ENCODE measurements at places on chromosomes 2 and 18.

- peak; percentile 58 for DNase-seq
Measured at GRCh38 chr2:27582695-27583389, at the start of gene ZNF512. ZNF512 (plus strand) TSS chr2:27583042; CDS start chr2:27583113, 71 bp downstream.

DNA sequence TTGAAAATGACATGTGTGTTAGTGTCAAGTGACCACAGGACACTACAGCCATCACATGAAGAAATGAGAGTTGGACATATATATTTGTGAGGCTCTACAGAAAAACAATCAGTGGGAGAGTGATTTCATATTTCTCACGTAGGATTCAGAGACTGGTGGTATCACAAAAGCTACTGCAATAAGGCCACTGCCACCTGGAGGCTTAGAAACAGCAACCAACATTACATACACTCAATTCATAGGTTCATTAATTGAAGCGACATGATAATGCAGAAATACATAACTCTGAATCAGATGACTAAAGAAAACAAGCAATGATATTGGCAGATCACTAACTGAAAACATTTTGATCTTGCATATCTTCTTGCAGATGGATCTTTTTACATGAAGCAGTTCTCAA is 248.1 kb upstream of the KLHL14 start:
- DNase-seq = no peak

DNA sequence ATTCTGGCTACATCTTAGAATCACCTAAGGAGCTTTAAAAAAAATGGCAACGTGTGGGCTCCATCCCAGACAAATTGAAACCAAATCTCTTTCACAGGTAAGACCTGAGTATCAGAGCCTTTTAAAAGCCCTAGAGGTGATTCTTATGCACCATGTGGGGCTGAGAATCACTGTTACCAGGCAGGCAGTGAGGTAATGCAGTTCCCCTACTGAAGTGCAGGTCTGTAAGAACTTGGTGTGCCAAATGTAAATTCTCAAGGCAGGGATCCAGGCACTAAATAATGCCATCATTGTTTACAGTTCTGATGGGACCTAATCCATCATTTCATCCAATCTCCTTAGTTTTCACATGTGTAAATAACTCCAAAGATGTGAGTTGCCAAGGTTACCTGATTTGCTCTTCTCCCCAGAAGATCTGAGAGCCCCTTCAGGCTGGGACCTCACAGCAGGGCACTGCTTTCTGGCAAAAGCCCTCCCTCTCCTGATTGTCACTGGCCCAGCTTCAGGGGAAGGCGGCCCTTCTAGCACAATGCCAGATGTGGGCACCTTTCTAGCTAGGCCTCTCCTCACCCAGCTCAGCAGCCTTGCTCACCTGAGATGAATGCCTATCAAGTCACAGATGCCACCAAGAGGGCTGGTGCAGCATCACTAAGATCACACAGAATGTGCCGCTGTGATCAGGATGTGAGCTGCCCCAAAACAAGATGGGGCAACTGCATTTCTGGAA is 73.6 kb upstream of the RGPD5 start:
- no peak for DNase-seq

- DNase-seq = no peak
Measured at GRCh38 chr2:222212571-222212970, 86.2 kb downstream of the PAX3 start.

DNA sequence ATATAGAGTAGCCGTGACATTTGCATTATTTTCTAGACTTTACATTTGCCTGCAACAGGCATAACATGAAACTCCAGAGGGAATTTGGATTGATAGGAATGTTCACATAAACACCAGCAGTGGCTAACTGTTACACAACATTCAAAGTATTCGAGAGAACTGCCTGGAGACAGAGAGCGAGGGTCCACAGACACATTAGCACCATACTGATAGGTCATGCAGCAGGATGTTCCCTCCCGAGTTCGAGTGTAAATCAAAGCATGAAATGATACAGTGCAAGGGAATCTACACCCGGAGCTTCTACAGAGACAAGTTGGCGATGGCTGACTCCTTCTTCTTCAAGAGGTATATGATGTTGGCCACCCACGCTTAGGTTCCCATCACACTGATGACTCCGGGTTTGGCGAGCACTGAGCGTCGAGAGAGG is 89.5 kb downstream of the COL6A3 start:
- DNase-seq = peak; percentile 65

- DNase-seq = no peak
Measured at GRCh38 chr18:27899893-27900292, 277.0 kb downstream of the CDH2 start.

DNA sequence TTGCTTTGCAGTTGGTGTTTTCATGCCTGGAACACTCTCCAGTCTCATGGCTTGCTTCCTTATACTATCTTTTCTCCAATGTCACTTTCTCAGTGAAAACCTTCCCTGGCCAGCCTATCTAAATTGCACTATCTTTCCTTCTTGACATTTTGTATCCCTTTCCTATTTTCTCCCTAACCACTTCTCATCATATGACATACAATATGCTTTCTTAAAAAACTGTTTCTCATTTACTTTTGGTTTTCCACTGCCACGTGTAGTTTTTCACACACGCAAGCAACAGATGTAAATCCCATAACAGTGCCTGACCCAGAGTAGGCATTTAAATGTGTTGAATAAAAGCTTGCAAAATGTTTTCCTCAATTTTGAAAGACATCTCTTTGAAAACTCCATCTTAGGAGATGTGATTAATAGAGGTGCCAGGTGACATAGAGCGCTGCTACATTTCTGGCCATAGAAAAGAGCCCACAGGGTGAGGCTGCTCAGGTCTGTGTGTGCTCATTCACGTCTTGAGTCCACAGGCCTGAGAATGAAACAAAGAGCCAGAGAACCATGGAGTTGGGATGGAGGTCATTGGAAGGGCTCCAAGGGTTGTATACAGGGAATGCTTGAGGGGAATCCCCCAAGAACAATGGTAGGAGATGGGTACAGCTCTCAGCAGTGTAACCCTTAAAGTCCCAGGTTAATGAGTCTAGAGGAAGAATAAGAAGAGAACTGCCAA is 12.7 kb downstream of the ZNF24 start:
- DNase-seq = no peak

DNA sequence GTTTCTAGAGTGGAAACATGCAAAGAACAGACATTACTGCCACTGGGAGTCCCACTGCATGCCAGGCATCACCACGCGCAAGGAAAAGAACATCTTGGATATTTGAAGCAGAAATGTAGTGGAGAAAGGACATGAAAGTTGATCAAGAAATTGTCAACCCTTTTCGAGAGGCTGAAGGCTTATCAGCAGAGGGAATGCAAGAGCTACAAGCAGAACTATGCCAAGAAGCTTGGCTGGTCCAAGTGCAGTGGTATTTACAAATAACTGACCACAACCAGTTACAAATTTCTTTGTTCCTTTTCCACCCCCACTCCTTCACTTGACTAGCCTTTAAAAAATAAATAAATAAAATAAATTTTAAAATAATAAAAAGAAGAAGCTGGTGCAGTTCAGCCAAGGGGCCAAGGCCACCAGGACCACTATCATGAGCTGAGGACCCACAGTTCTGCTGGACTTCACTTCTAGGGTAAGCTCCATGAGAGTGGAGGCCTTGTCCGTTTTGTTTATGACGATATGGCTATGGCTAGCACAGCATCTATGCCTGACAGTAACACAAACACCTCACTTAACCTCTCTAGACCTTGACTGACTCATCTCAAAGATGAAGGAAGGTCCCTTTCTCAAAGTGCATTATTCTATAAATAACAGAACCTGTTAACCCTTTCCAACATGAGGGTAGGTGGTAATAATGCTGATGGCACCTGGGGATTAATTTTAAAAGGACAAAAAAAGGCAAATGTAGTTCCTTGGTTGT is 20.9 kb downstream of the MARCHF4 start:
- no peak for DNase-seq

DNA sequence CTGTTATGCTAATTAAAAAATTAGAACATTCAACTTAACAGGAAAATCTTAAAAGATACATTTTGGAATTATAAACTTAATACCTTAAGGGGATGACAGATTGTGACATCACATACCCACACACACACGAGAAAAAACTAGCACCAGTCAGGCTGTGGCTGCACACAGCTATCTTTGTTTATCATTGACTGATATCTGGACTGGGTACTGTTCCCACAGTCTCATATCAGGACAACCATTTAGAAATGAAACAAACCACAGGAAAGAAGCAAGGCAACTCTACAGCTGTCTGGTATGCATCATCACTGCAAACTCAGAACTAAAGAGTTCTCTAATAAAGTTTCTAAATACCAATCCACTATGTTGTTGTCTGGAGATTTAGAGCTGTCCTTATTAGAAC is 210.9 kb upstream of the SMAD7 start:
- peak; percentile 39 for DNase-seq

DNA sequence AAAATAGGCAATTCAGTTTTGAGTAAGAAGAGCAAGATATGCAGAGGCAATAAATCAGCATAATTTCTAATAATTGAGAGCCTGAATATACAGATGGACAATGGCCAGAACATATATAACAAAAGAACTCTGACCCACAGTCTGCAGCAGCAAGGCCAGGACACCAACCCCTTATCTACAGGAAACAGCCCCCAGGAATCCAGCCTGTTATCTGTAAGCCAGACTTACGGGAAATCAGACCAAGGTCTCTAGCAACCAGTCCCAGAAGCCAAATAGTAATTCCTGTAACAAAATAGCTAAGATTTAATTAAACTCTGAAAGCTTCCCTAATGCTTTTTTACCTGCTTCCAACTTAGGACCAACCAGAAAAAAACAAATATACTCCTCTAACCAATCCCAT is 434.5 kb upstream of the GYPC start:
- no peak for DNase-seq

- no peak for DNase-seq
Measured at GRCh38 chr2:191036363-191036762, 22.4 kb upstream of the STAT1 start.

DNA sequence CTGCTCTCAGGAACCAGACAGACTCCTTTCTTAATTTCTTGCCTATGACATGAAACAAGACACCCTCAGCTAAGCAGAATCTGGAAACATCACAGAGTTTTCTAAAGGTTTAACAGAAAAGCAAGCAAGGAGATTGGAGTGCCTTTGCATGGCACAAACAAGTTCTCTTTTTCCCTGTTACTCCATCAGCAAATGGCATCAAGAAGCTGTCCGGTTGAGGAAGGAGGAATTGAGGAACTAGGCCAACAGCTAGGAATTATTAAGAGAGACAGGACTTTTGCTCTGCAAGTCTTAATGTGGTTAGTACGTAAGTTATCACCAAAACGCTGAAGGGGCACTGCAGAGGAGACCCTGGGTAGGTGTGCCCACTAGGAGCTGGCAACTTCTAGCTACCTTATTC is 53.2 kb downstream of the NEB start:
- DNase-seq = no peak

- no peak for DNase-seq
Measured at GRCh38 chr18:23812546-23813440, 123.5 kb downstream of the LAMA3 start.

DNA sequence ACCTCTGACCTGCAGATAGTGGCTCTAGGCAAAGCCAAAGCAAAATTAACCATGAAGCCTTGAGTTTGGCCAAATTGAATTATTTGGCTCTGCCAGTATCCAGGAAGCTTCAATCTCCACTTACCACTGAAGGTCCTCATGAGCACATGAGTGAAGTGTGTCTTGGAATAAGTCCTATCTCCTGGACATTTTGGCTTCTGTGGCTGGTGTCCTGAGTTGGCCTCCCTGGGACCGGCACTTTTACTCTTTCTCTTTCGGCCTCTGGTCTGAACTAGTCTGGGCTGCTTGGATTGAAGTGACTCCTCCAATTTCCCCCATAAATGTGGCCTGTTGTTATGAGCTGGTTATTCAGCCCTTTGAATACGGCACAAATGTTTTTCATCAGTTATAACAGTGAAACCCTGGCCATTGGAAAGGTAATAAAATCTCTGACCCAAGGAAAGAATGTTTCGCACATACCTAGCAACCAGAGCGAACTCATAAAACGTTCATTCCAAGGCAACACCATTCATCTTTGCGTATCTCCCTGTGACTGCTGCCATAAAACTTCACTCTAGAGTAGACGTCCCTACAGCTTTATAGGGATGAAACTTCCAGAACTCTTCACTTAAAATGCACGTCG is 216.4 kb downstream of the LPIN1 start:
- no peak for DNase-seq

DNA sequence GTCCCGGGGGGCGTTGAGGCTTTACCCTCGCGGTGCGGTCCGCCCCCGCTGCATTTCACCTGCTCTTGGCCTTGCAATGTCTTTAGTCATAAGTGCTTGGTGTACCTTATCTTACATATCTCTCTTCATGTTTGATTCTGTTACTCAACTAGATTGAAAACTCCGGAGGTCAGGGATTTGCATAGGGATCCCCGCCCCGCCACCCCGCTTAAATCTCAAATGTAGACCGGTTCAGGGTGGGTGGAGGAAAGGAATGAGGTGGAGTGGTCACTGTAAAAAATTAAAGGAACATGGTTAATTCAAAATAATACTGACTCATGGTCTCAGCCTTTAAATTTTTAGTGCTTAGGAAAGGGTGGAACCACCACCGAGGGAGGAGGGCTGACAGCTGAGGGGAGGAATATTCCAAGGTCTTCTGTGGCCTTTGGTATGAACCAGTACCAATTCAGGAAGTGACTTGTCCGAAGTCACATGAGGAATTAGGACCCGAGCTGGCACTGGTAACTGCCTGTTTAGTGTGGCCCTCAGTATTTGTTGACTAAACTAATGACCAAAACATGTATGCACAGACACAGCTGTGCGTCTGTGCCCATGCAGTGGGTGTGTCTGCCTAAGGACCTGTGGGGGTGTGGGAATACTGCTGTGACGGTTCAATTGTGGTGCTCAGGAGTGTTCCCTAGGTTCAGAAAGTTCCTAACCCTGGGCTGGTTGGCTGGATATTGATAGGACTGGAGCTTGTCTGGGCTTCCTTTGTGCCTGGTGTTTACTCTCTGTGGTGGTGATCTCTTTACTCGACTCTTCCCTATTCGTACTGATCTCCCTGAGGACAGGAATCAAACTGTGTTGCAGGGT is 1.0 kb downstream of the PLEKHB2 start:
- no peak for DNase-seq

- DNase-seq = no peak
Measured at GRCh38 chr2:48424866-48425265, 105.1 kb upstream of the STON1 start.

GRCh38 chr2:108980076-108980475 is 8.9 kb downstream of the EDAR start:
- no peak for DNase-seq

DNA sequence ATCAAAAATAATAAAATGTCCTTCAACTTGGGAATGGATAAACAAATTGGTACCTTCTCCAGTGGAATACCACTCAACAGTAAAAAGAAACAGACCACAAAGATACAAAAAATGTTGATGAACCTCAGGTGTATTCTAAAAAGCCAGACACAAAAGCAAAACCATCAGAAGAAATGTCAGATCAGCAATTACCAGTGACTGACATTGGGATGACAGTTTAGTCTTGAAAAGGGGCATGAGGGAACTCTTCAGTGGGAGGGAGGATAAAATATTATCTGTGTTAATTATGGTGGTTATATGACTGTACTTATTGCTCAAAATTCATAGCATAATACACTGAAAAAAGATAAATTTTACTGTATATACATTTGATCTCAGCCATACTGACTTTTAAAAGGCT is 473.0 kb downstream of the TMX3 start:
- DNase-seq = no peak

- DNase-seq = no peak
Measured at GRCh38 chr2:68317971-68318913, 1.5 kb downstream of the CNRIP1 start.
